ENCODE measurements at places on chromosomes 5 and 9. TPM values are rescaled to one million over a fixed set of nuclear protein-coding genes. Genes with fewer than 3 reads are reported as not detected.
A peak's percentile ranks its signal among the peaks of the same experiment; 100 is the strongest.

MARCOL gene
- not detected for total RNA-seq

DNA sequence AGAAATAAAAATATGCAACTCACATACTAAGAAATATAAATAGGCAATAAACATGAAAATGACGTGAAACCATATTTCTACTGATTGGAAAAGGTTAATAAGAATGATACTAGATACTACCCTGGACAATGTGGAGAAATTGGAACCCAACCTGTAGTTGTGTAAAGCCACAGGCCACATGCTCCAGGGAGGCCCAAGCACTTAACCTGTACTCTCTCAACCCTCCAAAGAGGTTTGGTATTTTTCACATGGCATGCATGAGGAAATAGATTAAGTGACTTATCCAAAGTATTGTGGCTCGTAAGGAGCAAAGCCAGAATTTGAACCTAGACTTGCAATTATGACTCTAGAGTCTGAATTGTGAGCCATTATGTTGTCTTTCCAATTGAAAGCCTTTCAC, 13.4 kb downstream of the LIFR start:
- DNase-seq = no peak

DNA sequence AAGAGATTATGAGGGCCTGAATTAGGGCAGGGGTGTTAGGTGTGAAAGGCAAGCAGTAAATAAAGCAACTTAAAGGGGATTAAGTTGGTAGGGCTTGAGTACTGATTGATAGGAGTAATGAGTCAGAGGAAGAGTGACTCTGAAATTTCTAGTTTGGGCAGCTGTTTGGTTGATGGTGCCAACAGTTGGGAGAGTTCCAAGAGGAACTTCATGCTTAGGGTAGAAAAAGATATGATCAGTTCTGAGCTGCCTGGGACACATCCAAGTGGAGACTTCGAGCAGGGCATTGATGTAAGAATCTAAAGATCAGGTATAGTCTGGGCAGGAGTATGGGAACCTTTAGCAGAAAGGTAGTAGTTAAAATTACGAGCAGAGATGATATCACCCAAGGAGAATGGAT, 10.2 kb downstream of the MAMDC2 start:
- DNase-seq = peak; percentile 71

CLPTM1L gene
- total RNA-seq = 141 TPM

TMEM215 gene
- total RNA-seq = not detected

- no peak for DNase-seq
Measured at GRCh38 chr5:67536866-67537265, 340.3 kb upstream of the CD180 start.
